Right lung (tissue), 10 donors: ENCODE measurements at places on chromosomes 5 and 9.

DNA sequence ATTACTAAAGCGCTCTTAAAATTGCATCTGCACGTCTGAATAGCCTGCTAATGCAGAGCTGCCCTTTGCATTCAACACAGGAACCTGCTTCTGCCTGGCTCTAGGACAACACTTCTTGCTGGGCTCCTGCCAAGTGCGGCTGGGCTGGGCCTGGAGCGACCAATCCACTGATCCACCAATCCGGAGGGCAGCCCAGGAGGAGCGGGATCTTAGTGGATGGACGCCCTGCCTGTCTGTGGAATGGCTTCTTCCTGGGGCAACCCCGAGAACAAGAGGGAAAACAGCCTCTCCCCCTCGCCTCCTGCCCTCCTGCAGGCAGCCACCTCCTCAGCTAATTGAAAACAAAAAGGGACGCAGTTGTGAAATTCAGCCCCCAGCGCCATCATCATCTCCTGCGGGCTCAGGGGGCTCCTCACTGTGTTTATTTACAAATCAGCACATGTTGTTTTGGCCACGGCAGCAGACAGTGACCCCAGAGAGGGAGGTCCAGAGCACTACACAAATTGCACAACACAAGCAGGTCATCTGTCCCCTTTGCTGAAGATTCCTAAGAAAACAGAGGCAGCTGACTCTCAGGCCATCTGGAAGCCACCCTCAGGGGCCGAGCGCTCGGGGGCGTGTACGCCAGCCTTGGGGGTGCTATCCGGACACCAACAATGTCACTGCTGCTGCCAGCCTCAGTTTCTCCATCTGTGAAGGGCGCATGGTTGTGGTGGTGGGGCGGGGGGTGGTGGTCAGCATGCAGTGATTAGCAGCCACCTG is 57.3 kb downstream of the GADD45G start:
- peak; percentile 93 for DNase-seq

- DNase-seq, result no peak
These were observed 84.3 kb downstream of the MRPS27 start for GRCh38 chr5:72235725-72236124.

GRCh38 chr5:123949043-123949804 is 437.2 kb downstream of the CSNK1G3 start:
- DNase-seq, result no peak

- no peak for DNase-seq
These were observed 18.3 kb upstream of the SLC6A3 start for GRCh38 chr5:1463326-1464095.

- DNase-seq, result no peak
These were observed 99.6 kb downstream of the BASP1 start for GRCh38 chr5:17316970-17317459.
